ENCODE measurements at places on chromosomes 11 and 22.

DNA sequence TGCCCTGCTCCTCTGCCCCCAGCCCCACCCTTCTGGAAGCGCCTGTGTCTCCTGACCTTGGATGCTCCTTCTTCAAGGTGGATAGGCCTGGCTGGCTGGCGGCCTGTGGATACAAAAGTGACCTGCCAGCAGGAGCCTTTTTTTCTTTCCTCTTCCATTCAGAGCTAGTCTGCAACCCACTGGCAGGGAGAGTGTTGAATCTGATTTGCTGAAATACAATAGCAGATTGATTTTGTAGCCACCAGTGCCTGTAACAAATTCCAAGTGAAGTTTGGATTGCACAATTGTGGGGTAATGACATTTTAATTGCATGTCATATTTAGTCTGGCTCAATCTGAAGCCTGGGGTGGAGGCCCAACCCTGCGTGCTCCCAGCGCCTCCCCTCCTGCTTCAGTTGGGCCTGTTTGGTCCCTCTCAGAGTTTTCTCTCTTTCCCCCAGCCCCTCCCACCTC lies 97.2 kb downstream of the GRIK4 start:
- peak; percentile 68 for ATAC-seq

DNA sequence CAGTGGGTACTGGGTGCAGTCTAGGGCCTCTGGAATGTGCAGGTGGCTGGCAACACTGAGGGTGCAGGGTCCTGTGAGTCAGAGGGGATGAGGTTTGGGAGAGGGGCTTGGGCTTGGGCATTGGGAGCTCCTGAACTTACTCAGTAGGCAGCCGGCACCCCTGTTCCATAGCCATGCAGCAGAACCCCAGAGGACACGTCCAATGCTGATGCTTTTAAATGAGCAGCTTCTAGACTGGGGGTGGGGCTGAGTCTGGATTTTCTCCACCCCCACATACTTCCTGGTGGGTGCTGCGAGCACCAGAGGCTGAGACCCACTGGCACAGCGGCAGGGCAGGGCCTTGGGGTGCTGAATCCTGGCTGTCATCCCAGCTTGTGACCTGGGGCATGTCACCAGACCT lies 71.4 kb downstream of the ARHGAP8 start:
- no peak for ATAC-seq

GRCh38 chr11:27938011-27938410 lies 169.9 kb downstream of the KIF18A start:
- no peak for ATAC-seq

DNA sequence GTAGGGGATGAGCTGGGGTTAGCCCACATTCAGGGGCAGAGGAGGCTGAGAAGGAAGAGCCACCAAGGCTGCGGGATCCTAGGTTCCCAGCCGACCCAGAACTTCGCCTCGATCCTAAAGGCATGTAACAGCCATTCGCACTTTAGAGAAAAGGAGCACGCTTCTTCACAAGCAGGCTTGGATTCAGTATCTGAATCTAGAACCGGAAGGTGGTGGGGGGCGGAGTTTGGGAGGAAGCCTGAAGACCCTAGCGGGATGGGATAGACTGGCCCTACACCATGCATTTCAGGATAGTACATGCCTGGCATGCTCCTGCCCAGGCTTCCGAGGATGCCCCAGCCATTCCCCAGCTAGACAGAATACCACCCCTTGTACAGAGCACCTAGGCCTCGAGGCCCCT lies 4.4 kb downstream of the SCARF2 start:
- no peak for ATAC-seq

DNA sequence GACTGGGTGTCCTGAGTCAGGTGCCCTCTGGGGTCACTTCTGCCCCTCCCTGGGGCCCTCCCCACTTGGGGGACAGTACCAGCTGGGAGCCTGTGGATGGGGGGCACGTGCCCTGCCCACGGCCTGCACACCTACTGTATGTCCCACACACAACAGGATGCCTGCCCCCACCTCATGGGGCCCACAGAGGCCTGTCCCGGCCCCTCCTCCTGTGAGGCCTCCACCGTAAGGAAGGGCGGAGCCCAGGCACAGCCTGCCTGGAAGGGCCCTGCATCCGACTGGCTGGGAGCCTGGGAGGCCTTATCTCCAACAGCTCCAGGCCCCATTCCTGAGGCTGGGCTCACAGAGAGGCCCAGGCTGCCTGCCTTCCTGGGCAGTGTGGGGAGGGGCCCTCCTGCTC lies 47.8 kb downstream of the BRSK2 start:
- ATAC-seq = peak; percentile 78

GRCh38 chr22:24728790-24729637 lies 45.5 kb downstream of the PIWIL3 start:
- ATAC-seq = peak; percentile 94

DNA sequence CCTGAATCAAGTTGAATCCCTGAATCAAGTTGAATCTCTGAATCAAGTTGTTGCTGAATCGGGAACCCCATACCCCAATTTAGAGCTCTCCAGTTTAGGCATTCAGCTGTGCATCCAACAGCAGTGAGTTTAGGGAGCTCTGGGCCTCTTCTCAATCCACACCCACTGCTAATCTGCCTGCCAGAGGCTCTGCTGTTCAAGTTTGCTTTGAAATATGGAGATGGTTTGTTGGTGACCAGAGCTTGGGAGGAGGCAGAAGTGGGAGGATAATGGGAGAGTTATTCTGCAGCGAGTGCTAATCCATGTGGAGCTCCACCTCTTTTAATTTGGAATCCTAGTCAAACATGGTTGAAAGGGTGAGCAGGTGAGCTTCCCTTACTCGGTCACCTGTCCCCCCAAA lies 22.4 kb downstream of the EHF start:
- ATAC-seq = peak; percentile 82

DNA sequence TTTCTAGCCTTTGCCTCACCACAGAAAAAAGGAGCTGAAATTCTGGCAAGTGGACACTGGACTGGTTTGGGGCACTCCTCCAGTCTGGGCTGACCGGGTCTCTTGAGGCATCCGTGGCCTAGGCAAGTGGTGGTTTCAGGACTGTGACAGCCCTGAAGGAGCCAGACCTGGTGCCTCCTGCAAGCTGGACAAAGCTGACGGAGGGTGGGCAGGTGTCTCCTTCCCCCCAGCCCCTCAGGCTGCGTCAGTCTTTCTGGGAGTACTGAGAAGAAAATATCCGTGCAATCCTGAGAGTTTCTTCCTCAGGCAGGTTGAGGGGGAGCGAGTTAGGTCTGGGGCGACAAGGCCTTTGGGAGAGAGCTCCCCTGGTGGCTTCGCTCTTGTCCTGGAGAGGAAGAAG lies 4.3 kb upstream of the UCP3 start:
- no peak for ATAC-seq

DNA sequence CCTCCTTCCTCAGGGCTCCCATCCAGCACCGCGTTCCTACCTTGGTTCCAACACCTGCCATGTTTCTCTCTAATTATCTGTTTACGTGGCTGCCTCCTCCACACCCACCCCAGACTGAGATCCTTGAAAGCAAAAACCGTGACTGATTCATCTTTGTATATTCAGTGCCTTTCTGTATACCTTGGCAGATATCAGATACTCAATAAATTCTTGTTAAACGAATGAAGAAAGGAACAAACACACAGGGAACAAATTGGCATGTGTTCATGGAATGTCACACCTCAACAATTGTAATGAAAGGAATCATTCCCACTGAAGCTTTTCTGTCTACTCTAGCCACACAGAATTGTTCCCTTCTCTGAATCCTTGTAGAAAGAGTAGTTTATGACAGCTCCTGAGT lies 20.4 kb upstream of the LRRC55 start:
- ATAC-seq = no peak

Data from motor neuron (in vitro differentiated cells).